NCI-H1436 (cell line): ENCODE measurements at places on chromosomes 5 and 9.

DNA sequence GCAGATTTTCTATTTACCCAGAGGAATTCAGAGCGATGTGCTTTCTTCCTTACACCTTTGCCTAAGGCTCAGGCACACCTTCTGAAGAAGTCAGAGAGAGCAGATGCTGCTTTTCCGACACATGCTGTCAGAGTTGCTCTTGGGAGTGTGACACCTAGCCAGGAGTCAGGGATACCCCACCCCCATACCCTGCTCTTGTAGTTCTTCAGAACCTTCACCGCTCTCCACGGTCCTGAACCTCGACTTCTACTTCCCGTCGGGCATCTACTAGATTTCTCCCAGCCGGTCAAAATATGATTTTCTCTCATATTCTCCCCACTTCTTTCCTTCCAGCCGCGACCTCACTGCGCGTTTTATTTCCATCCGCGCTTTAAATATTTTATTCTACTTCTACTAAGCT, 1.7 kb downstream of the GRIN3A start:
- no peak for DNase-seq

- no peak for DNase-seq
Observed at GRCh38 chr9:126635061-126635460, 21.3 kb downstream of the LMX1B start.

DNA sequence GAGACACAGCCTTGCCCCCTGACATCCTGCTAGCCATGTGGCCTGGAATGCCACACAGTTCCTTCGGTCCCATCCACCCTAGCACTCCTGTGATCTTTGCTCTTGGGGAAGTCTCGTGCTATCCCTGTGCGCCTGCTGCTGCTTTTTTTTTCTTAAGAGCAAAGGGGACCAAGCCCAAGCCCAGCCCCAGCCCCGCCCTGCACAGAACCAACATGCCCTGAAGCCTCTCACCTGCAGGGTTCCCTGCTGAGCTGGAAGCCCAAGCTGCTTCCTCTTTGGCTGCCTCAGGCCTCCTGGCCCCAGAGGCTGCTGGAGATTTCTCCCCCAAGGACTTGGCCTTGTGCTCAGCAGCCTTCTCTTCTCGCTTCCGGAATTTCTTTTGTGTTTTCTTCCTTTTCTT, 1.8 kb downstream of the SURF6 start:
- DNase-seq = no peak

- DNase-seq = no peak
Observed at GRCh38 chr5:130836729-130837649, 328.1 kb downstream of the HINT1 start.

GRCh38 chr5:134989266-134989830, 21.6 kb downstream of the CATSPER3 start:
- DNase-seq = no peak

GRCh38 chr9:87206064-87206661, 258.9 kb upstream of the GAS1 start:
- DNase-seq = no peak

GRCh38 chr5:90940227-90940995, 381.8 kb downstream of the ADGRV1 start:
- peak; percentile 71 for DNase-seq

DNA sequence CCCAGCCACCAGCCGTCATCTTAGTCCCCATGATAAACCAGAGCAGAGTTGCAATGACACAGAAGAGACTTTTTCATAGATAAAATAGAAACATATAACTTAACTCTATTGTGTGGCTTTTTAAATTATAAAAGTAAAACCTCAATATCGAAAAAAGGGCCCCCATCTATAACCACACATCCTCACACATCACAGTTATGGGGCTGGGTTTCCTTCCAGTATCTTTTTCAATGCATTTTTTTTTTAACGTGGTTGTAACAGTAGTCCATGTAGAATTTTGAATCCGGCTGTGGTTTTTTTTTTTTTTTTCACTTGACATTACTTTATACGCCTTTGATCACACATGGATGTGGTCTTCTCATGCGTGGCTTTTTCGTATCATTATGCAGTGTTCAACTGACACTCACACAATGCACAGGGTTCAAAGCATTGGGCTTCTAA, 77.4 kb downstream of the CFAP77 start:
- no peak for DNase-seq

DNA sequence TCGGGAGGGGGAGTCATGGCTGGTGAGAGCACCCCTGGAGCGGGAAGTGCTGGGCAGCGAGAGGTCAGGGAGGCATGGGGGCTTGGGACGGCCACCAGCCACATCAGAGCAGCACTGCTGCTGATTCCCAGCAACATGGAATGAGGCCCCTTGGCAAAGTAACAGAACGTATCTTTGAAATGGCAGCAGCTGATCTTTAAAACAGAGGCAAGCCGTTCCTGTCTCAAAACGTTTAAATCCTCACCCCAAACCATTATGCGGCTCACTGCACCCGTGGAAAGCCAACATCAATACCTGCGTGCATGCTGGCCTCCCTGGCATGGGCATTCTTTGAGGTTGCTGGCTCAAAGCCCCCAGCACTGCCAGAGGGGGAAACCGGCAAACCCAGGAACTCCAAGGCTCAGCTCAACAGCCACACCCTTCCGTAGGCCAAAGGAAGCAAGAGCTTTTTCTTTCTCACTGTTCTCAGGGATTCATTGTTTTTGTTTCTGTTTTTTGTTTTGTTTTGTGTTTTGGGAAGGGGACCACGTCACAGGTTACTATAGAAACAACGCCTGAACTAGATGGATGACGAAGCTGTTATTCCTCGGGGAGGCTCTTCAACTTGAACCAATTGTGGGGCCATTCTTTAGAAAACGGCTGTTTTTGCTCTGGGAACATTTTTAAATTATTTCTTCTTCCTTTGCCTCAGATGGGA, 28.1 kb upstream of the OBP2B start:
- peak; percentile 33 for DNase-seq

- DNase-seq = no peak
Observed at GRCh38 chr5:55104036-55104772, 1.8 kb downstream of the GZMA start.

- DNase-seq = peak; percentile 47
Observed at GRCh38 chr9:137286975-137287383, 9.5 kb downstream of the TOR4A start.

DNA sequence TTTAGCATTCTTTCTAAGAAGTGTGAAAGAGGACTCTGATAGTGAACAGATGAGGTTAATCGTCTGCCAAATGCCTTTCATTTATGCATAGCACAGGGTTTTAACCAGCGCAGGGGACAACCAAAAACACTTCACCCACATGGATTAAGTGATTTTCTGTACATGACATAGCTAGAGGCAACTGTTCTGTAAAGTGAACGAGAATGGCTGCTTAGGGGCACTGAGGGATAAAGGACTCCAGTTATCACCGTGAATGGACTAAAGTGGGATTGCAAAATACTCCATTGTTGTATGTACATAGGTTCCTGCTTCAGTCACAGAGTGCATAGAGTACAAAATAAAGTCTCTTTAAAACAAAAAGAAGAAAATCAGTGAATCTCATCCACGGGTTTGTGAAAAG, 456.8 kb downstream of the DMAC1 start:
- no peak for DNase-seq

- DNase-seq = no peak
Observed at GRCh38 chr9:115333277-115334070, 215.5 kb upstream of the TNC start.

GRCh38 chr9:135023088-135023785, 64.2 kb upstream of the OLFM1 start:
- DNase-seq = no peak
